ENCODE measurements at places on chromosomes 5 and 9. TPM values are rescaled to one million over a fixed set of nuclear protein-coding genes. Genes with fewer than 3 reads are reported as not detected.

- no peak for DNase-seq
These were observed 2.7 kb downstream of the OR2V2 start for GRCh38 chr5:181149806-181150733.

DNA sequence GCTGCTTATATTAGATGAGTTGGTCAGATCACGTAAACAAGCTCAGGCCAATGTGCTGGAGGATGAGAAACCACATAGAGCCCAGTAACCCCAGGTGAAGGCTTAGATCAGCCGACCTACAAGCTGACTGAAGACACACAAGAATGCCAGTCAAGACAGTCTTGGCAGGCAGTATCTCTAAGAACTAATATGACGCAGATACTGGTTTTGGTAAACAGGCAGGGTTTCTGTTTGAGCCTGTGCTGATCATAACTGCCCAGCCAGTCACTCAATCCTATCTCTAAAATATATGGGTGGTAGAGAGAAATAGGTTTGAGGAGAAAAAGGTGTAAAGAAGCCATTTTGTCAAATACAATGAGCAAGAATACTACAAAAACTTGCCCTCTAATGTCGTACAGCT lies 7.8 kb upstream of the RIGI start:
- no peak for DNase-seq

Gene RPS23
- total RNA-seq: 1,279 TPM

DNA sequence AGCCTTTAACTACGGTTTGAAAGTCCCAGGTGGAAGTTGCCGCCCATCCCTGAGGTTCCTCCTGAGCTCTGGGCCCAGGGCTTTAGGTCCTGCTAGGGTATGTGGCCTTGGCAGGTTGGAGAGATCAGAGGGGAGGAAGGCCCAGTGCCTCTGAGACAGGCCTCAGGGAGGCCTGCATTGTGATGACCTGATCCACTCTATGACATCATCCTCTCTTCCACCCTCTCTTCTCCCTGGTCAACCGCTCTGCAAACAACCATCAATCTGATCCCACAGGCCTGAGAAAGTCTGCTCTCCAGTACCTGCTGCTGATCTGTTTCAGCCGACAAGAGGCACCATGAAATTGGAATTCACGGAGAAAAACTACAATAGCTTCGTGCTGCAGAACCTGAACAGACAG lies at the start of gene CCIN:
Gene CCIN (plus strand): TSS at position 223 of the 400 bp plus-strand sequence. CDS start 115 bp downstream, at position 338.
- DNase-seq: no peak

DNA sequence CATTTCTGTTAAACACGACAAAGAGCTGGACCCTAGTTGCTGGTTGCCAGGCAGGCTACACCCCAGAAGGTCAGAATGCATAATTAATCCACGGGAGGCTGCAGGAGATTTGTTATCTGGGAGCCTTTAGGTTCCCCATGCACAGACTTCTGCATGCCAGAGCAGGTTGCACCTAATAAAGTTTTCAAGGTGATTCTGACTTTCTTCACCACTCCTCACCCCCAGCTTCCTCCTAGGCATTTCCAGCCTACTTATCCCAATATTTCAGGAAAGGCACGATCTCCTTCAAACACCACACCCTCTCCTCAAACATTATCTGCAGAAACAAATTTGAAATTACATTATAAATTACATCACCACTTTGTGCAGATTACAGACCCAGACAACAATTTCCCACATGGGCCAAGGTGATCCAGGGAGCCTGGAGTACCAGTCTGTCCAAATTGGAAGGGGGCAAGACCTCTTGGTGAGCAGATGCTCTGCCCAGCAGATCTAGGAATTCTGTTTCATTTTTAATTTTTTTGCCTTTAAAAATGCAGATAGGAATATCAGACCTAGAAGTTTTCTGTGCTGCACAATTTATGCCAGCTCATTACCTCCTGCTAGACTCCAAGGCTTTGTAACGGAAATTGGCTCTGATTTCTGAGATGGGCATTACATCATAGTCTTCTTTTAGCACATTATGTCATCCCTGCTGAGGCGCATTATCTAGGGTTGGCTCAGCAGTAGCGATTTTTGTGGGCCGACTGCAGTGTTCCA lies 363.4 kb upstream of the SLC30A5 start:
- DNase-seq: no peak

DNA sequence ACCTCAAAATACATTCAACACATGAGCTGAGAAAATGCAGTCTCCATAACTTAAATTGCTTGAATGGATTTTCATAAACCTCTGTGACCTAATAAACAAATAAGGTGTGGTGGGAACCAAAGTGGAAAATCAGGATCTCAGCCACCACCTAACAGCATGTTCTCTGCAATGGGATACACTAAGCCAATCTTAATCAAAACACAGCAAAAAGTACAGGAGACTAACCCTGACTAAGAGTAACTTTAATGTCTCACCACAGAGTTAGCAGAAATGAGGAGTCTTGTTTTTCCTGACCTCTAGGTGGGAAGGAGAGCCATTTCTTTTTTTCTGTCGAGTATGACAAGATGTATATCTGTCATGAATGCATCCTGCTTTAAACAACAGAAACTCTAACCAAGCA lies 48.5 kb downstream of the PLK2 start:
- DNase-seq: no peak

Gene PCDHA1
- total RNA-seq: not detected

- DNase-seq: no peak
These were observed 293.8 kb downstream of the SLIT3 start for GRCh38 chr5:169006842-169007790.

DNA sequence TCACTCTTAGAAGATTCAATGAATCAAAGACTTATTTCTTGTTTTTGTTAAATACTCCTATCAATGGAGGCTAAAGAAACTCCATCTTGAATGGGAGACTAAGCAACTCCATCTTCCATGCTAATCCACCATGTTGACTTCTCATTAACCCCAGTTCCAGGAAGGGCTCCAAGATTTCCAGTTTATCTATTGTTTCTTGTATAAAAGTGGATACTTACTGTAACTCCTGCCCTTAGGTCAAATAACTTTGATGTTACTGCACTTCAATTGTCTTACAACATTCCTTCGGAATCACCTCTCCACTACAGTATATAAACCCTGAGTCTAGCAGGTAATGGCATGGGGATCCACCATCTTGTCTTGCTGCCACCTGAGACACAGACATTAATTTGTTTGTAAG lies 63.0 kb downstream of the PUM3 start:
- DNase-seq: no peak

Gene TLX3
- not detected for total RNA-seq

Gene ATP6V1G1
- total RNA-seq: 99.9 TPM

DNA sequence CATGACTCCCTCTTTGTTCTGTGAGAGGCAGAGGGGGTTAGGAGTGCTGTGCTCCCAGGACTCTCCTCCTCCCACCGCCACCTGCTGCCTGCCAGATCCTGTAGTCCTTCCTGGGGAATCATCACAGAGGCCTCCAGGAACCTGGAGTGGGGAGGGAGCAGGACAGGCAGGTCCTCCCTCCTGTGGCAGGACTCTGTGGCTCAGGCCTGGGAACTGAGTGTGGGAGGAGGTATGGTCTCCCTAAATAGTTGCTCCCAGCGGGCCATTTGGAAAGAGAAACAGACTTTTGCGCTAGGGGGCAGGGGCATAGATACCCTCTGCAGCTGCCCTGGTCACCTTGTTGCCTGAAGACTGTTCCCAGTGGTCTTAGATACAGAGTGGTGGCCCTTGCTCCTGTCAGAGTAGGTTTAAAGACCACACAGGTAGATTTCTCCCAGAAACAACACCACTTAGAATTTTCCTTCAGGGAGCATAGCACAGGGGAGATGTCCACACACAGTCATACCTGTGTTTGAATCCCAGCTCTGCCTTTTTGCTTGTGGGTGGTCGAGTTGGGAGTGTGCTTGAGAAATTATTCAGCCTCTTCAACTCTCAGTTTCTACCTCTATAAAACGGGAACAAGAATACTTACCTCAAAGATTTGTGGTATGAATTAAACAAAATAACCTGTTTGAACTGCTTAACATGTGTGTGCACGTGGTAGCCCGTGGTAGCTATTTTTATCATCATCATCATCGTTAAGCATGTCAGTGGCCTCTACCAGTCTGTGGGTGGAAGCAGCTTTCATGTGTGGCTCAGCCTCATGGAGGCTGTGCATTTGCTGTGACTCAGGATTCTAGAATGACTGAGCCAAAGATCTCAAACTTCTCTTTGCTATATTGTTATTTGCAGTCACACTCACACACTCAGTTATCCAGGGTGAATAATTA lies 55.8 kb downstream of the SLC22A5 start:
- no peak for DNase-seq

DNA sequence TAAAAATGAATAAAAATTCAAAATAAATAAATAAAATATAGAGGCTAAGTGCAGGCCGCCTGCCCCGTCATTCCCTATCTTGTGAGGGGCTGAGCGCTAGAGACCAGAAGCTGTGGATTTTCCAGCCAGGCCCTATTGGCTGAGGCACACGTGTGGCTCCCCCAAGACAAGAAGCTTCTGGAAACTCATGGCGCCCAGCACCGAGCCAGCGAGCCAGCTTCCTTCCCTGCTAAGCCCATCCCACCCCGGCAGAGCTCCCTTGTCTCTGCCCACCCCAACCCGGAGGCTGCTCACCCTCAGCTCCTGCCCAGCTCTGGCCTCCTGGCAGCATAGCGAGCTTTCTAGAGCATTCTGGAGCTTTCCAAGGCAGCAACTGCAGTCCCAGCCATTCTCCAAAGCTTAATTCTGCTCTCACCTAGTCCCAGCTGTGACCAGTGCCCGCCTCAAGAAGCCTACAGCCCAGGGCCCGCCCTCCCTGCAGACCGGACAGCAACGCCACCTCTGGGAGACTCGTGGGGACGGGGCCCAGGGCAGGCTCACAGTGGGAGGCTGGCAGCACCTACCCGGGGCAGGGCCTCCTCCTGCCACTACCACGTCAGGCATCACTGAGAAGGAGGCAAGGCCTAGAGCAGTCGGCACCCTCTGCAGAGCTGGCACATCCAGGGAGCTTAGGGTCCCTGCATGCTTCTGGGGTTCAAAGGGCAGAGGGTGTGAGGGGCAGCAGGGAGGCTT lies 23.2 kb upstream of the TMEM250 start:
- peak; percentile 62 for DNase-seq

DNA sequence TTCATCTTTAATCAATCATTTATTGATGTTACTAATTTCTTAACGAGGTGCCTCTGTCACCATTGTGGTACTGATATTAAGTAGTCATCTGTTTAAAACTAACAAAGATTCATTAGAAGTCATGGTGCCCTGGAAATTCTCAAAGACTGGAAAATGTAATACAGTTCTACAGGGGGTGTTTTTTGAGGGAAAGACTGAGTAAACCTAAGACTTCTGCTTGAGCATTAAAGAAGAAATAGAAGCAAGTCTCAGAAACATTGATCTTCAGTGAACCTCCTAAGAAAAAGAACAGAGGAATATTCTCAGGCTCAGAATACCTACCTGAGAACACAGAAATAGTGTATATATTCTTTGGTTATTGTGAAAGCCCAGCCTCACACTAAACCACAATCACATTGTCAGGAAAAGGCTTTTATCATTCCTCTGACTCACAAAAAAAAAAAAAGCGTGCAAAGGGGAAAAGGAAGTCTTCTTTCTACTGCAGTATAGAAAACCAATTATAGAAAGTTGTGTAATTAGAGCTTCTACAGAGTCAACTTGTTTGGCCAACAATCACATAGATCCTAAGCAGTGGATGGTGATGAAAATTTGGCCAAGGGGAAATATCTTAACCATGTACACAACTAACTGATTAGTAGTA lies 60.8 kb downstream of the HINT1 start:
- DNase-seq: no peak

- DNase-seq: no peak
These were observed 32.1 kb downstream of the PROP1 start for GRCh38 chr5:177963966-177964365.

Gene WDR41
- total RNA-seq: 43.6 TPM

DNA sequence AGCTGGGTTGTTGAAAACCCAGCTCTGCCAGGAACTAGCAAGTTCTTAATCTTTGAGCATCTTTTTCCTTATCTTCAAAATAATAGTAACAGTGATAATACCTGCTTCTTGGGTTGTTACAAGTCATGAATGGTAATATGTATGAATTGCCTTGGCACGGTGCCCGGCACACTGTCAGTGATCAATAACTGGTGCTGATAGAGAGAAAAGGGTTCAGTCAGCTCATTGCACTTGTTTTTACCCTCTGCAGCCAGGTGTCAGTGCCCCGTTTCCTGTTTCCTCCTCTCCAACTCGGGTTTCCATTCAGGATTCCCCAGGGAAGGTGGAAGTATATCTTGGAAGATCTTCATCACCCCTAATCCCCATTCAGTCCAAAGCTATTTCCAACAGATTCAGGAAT lies 15.8 kb upstream of the NIPAL4 start:
- DNase-seq: no peak

DNA sequence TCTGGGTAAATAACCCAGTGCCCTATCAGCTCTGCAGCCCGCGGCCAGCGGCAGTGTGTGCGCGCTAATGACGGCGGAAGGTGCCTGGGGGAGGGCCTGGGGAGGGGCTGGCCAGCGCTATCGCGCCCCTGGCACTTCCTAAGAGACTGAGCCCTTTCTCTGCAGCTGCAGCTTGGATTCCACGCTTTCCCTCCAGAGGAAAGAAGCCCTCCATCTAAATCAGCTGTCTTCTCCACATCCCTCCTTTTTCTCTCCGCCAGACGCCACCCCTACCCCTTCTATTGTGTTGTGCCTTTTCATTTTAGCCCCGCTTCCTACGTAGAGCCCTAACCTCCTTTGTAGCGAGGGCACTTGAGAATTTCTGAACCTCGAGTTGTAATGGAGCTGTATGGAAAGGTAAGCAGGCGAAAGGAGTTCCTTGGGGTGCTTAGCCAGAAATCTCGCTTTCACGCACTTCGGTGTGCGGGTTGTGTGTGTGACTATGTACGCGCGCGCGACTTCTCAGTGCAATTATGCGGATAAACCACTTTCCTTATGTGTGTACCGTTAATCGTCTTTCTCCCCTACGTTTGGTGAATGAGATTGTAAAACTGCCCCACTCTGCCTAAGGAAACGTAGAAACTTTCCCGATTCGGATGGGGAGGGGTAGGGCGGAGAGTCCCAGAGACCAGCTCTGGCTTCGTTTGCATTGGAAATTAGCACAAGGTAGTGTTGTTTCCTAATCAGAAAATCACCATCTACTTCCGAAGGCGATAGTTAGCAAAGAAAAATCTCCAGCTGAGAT lies 664 bp upstream of the RAB3C start:
- no peak for DNase-seq

DNA sequence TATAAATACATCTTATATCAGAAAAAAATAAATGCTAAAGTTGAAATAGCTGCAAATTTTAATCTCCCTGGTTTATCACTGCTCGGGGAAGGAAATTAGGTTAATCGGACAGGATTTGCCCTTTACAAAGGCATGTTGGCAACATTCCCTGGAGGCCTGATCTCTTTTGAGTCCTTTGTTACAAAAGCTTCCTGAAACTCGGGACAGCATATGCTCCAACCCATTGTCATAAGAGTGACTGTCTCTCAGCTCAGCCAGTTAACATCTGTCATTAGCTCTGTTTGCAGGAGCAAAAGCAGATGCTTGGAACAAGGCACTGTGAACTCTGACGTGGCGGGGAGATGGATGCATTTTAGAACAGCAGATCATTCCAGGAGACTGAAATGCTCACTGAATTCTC lies 80.6 kb downstream of the MYO10 start:
- DNase-seq: peak; percentile 39
